ENCODE measurements at places on chromosomes 3 and 15. TPM values are rescaled to one million over a fixed set of nuclear protein-coding genes. Genes with fewer than 3 reads are reported as not detected.
A peak's percentile ranks its signal among the peaks of the same experiment; 100 is the strongest.

DNA sequence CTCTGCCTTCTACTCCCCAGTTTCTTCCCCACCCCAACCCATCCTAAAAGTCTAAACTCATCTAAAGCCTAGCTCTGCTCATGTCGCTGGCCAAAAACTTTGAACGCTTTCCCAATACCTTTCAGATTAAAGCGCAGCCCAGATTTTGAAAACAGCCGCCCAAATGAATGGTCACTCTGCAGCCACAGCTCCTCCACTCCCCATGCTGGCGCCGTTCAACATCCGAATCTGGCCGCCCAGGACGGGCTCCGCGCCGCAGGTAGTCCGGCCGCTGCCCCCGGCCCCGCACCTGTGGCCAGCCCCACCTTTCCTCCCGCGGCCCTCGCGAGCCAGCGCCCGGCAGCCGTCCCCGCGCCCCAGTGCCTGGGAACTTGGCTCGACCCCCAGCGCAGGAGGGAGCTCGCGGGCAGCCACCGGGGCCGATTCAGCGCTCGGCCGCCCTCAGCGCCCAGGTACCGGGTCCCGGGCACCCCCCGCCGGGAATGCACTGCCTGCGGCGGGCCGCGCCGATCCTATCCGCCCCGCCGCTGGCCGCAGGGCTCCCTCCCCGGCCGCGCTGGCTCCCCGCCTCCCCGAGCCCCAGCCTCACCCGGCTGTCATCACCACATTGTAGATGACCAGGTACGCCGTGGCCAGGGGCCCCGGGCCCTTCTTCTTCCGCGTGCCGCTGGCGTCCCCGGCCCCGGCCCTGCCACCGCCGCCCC is 417 bp downstream of the HACD2 start:
- DNase-seq, result peak; percentile 50

GRCh38 chr3:135231737-135232136 is 436.7 kb downstream of the EPHB1 start:
- no peak for DNase-seq

DNA sequence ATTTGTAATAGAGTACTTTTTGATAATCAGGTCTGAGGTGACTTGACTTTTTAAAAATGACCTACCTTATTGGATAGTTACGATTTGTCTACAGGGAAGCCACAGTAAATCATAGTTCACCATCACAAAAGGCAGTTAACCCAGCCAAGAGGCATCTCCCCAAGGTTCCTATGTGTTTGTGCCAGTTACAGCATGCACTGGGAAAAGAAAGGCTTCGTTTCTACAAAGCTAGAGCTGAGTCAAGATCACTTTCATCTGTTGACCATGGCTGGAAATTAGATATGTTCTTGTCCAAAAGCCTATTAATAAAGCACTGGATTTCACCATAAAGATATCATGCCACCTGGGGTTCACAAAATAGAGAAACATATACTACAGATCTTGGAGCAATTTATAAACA is 139.9 kb downstream of the GREM1 start:
- no peak for DNase-seq

GRCh38 chr3:41050144-41050543 is 149.2 kb upstream of the CTNNB1 start:
- DNase-seq, result no peak

DNA sequence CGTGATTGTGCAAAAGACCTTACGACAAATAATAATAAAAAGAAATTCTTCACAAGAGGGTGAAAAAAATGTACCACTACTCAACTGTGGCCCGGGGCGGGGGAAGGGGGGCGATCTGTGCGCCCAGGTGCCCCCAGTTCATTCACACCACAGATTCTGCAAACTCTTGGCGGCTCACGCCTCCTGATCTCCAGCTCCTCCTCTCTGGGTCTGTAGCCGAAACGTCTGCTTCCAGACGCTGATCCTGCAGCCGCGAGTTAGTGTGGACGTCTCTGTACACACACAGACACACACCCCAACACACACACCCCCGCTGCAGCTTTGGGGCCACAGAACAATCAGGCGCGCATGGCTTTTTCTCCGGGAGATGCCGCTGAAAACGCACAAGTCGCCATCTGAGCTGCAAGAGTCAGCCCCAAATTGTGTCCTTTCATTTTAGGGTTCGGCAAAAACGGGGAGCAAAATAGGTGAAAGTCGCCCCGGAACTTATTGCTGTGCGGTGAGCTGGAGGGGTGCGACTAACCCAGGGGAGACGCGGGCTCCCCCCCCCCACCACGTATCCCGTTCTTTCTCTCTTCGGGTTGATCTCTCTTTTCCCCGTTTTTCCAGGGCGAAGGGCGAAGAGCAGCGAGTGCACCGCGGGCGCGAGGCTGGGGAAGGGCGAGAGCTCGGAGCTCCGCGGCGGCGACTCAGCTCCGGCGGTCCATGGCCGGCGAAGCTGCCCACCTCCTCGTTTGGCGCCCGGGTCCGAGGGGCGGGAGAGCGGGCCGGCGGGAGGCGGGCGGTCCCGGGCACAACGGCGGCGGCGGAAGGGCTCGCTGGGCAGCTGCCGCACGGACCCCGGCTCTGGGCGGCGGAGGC is 505 bp upstream of the WNT5A start:
- peak; percentile 68 for DNase-seq

GRCh38 chr3:171865191-171865865 is 22.2 kb downstream of the TMEM212 start:
- no peak for DNase-seq

- no peak for DNase-seq
Observed at GRCh38 chr3:71443332-71443731, 140.2 kb downstream of the FOXP1 start.

- no peak for DNase-seq
Observed at GRCh38 chr15:45583731-45584639, 3.2 kb upstream of the BLOC1S6 start.

DNA sequence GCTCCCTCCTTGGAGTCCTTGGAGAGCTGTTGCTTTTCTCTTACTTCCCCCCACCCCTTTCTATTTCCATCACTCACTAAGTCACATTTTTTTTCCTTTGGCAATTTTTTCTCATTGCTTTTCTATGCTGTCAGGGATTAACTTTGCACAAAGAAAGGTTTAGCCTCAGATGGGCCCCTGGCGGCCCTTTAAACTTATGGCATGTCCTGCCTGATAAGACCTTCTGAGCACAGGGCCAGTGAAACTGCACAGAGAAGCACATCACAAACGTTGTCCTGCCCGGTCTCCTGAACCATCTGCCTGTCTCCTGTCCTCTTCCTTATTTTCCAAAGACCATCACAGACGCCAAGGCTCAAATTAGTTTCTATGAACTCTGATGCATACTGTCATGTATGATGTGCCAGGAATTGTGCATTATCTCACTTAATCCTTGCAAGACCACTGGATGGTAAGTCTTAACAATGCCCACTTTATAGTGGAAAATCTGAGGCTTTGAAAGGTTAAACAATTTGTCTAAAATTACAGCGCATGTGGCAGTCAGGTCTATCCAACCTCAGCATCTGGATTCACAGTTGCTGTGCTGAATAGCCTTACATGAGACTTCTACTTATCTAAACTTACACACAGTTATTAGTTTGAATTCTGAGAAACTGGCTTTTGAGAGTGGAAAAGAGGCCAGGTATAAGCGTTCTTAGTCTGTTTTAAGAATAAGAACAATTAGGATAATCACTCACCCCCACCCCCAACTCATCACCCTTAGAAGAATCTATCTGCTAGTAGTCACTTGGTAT is 648.1 kb downstream of the NTRK3 start:
- DNase-seq, result no peak

- DNase-seq, result peak; percentile 3
Observed at GRCh38 chr3:32240159-32240545, 1.7 kb downstream of the CMTM8 start.

- no peak for DNase-seq
Observed at GRCh38 chr15:90941038-90941437, 6.0 kb downstream of the UNC45A start.

GRCh38 chr15:73387507-73388255 is 18.9 kb upstream of the HCN4 start:
- no peak for DNase-seq

- no peak for DNase-seq
Observed at GRCh38 chr3:78839693-78840092, 928.1 kb downstream of the ROBO1 start.

- DNase-seq, result no peak
Observed at GRCh38 chr3:45124352-45124751, 21.8 kb downstream of the CDCP1 start.

DNA sequence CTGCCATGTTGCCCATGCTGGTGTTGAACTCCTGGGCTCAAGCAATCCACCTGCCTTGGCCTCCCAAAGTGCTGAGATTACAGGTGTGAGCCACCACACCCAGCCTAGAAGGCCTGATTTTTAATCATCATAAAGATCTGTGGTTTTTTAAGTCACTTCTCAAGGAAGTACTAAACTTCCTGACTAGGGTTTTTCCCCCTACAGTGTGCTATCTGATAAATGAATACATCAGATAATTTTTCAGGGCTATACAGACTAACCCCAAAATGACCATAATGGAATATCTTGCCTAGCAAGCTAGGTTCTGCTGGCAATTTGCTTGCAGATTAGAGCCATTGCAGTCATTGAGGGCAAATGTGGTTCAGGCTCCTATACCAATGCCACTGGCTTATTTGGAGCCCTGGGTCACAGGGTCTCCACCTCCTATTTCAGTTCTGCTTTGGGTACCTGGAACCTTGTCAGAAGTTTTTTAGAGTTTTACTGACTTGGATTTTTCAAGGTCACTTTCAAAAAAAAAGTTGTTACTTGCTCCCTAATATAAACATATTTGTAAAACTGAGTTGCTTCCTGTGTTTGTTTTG is 80.8 kb downstream of the SLC49A4 start:
- no peak for DNase-seq

UNC13C gene
- polyA plus RNA-seq, result 4.8 TPM

AGTR1 gene
- polyA plus RNA-seq, result 31.0 TPM

NSMCE3 gene
- 5.7 TPM for polyA plus RNA-seq

ZMYND10 gene
- polyA plus RNA-seq, result 1.4 TPM

IQGAP1 gene
- 68.8 TPM for polyA plus RNA-seq

CCR3 gene
- not detected for polyA plus RNA-seq

CPNE9 gene
- polyA plus RNA-seq, result not detected

GP5 gene
- 0.18 TPM for polyA plus RNA-seq

Measured in hindlimb muscle (tissue), 1 donor.